ENCODE measurements at places on chromosomes 1 and 21. TPM values are rescaled to one million over a fixed set of nuclear protein-coding genes. Genes with fewer than 3 reads are reported as not detected.

- peak; percentile 90 for DNase-seq
Measured at GRCh38 chr21:35578347-35578782, 482.0 kb downstream of the SETD4 start.

DNA sequence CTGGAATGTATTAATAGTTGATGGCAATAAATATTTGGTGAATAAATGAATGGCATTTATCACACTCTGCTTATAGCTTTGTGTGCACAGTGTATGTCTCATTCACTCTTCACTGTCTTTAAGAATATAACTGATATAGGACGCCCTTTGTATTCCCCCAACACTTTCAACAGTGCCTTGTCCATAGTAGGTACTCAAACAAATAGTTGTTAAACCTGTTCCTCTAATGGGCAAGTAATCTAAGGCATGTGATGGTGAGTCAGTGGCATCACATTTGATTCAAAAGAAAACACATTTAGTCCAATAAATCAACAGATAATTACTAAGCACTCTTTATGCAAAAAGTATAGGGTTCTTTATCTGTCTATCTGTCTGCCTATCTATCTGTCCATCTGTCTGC, 11.2 kb upstream of the RXRG start:
- no peak for DNase-seq

GRCh38 chr1:208526613-208527125, 282.5 kb upstream of the PLXNA2 start:
- no peak for DNase-seq

Gene CNR2
- under 0.01 TPM for total RNA-seq

Gene PADI4
- total RNA-seq = not detected

All from fibroblast of the aortic adventitia (primary cell).